ENCODE measurements at places on chromosomes 11 and 22. TPM values are rescaled to one million over a fixed set of nuclear protein-coding genes. Genes with fewer than 3 reads are reported as not detected.

Gene OR51S1
- total RNA-seq = not detected

Gene OSBP2
- total RNA-seq = 0.63 TPM

Gene GTSE1
- 35.7 TPM for total RNA-seq

Gene PTPN5
- not detected for total RNA-seq

All from activated CD8-positive, alpha-beta memory T cell treated with anti-CD3 and anti-CD28 coated beads for 36 hours (primary cell).